ENCODE measurements at places on chromosomes 5 and 9.

GRCh38 chr5:94080390-94080789, 339.0 kb upstream of the POU5F2 start:
- DNase-seq: no peak

- no peak for DNase-seq
Measured at GRCh38 chr5:118703241-118703640, 285.1 kb downstream of the DTWD2 start.

GRCh38 chr5:155303120-155303519, 289.6 kb downstream of the KIF4B start:
- no peak for DNase-seq

- DNase-seq: no peak
Measured at GRCh38 chr9:14573319-14573718, 119.9 kb downstream of the ZDHHC21 start.

GRCh38 chr9:85142968-85143367, 473.4 kb downstream of the NTRK2 start:
- peak; percentile 48 for DNase-seq

- DNase-seq: no peak
Measured at GRCh38 chr5:175328687-175329086, 115.3 kb downstream of the DRD1 start.

DNA sequence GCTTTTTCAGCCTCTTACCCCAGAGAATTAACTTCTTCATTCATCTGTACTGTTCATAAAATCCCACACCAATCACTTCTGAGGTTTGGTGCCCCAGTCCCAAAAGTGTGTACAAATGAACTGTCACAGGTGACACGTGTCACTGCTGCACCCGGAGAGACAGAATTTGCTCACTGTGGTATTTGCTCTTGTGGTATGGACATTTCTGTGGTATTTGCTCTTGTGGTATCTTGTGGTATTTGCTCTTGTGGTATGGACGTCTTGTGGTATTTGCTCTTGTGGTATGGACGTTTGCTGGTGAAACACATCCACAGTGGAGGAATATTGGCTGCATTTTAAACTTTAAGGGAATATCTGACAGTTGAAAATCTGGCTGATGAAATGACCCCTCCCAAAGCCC, 214.9 kb upstream of the DAP start:
- no peak for DNase-seq

- no peak for DNase-seq
Measured at GRCh38 chr9:33101104-33101951, 24.9 kb upstream of the SMU1 start.

GRCh38 chr5:81854485-81854884, 103.6 kb upstream of the SSBP2 start:
- no peak for DNase-seq

DNA sequence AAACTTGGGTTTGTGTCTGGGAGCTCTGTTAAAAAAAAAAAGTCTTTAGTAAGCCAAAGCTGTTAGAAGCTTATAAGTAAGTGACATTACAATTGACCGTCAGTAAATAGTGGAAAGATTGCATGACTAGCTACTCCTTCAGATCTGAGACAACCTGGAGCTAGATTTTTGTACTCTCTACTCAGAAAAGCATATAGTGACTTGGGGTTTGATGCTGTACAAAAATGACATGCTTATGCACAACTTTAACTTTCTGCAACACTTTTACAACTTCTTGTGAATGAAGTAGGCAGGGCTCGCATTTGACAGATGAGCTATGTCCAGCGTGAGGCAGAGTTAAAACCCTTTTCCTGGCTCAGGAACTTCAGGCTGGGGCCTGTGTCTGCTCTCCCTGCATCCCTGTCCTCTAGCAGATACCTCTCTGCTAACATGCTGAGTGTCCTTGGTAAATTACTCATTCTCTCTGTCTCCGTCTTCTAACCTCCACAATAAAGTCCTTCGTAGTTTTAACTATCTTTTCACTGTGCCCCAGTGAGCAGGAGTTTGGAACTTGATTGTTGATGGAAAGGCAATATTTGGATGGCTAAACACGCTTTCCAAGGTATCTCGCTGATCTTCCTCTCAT, 471 bp upstream of the GHR start:
- no peak for DNase-seq

- DNase-seq: no peak
Measured at GRCh38 chr5:151037561-151038411, 17.4 kb downstream of the GPX3 start.

GRCh38 chr5:61735995-61736394, 403.9 kb downstream of the ZSWIM6 start:
- no peak for DNase-seq

DNA sequence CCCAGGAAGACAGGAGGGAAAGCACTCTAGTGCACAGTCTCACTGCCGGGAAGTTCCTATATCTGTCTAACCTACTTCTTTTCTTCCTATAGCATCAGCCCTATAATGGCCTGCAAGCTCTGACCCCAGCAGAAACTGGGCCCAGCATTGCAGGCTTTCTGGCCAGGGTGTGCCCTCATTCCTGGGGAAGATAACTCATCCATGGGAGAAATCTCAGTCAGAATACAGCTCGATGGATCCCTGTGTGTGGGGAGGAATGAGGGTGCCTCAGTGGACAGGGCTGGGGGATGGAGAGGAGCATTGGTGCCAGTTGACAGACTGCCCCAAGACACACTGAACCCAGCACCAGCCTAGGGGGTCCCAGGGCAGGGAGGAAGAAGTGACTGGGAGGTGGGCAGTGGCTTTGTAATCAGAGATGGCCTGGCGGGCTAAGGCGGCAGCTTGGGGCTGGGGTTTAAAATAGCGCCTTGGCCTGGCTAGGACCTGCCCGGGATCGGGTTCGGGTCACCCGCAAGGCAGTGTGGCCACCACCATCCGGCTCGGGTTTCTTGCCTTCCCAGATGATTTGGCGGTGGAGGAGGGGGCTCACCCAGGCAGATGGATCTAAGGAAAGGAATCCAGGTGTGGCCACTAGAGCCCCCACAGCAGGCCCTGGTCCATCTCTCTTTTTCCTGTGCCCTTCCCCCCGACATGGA, 7.6 kb upstream of the CXXC5 start:
- DNase-seq: no peak

GRCh38 chr9:133901184-133901835, 90.8 kb downstream of the VAV2 start:
- DNase-seq: no peak

DNA sequence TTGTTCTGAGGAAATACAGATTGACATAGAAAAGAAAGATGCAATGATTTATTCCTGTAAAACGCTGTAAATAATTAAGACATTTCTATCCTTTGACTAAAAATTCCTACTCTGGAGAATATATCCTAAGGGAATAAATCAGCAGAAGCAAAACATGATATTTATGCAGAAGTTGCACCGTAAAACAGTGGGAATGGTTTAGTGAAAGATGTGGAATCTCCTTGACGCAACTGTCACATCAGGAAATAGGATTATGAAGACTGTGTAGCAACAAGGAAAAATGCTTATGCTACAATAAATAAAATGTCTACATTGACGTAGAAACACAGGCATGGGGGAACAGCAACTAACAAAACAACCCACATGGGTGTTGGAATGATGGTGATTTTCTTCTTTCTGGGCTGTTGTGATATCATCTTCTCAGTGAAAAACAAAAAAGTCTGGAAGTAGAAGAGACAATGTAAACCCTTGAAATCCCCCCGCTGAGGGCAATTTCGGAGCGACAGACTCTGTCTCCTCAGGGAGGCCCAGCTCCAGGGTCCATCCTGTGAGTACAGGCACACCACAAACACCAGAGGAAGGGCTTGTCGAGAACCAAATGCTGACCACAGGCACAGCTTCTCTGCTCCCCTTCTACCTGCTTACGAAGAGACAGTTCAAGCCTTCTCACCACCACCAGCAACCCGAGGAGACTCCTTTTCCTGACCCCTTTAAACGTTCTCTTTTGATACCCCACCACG, 25.2 kb downstream of the COL23A1 start:
- DNase-seq: no peak

DNA sequence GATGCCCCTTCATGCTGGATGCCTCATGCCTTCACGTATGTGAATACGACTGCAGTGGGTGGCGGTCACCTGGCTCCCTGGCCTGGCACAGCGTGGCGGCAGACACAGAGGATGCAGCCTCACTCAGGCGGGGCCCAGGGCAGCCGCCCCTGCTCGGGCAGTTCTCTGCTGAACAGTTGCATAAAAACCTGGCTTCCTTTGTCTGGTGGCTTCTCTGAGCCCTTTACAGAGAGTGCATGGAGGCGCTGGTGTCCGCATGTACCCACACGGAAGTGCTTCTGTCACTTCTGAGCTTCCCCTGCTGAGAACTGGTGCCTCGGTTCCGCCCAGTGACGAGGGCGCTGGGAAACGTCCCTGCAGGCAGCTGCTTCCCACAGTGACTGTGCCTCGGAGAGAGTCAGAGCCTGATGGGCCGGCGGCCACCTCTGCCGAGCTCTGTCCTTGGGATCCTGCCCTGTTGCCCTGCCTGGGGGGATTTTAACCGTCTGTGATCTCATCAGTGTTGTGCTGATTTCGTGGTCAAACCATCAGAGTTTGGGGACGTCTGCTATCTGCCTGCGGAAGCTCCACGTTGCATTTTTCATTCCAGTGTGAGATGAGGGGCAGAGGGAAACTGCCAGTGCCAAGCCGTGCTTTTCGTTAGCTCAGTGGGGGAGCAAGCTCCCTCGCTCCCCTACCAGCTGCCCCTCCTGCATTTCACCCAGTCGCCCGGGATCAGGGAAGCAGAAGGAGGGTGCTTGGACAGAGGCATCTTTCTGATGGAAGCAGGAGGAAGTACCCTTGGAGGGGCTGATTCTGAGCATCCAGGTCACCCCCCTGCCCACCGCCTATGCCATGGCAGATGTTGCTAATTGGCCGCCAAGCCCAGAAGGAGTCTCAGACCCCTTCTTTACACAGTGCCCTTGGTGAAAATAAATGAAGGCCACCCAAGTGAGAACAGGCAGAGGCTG, 153.0 kb upstream of the COL5A1 start:
- DNase-seq: no peak
